ENCODE measurements at places on chromosomes 7 and 10.
A peak's percentile ranks its signal among the peaks of the same experiment; 100 is the strongest.

DNA sequence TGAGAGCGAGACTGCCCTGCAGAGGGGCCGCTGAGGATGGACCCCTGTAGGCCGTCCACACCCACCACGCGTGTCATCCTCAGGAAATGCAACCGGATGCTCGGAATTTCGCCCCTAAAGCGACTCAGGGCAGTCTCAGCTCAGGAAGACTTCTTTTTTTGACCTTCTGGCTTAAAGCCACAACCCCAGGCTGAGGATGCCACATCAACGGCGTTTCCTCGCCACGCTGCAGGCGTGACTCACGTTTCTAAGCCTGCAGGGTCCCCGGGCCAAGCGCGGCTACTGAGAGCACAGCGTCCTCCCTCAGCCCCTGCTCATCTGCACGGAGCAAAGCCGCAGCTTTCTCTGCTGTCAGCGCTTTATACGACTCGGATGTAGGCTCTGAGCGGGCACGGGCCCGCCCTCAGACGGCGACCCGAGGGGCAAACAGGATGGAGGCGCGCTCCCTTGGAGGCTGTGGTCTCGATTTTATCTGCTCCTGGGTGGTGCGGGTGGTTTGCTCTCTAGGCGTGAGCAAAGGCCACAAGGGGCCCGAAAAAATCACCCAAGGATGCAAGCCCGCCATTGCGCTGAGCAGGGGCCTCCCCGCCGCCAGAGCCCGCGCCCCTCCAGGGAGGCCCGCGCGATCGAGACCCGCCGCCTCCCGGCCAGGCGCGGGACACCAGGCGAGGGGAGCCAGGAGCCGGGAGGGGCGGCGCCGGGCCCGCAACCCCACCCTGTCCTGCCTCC, 726 bp upstream of the INSIG1 start:
- peak; percentile 43 for DNase-seq

DNA sequence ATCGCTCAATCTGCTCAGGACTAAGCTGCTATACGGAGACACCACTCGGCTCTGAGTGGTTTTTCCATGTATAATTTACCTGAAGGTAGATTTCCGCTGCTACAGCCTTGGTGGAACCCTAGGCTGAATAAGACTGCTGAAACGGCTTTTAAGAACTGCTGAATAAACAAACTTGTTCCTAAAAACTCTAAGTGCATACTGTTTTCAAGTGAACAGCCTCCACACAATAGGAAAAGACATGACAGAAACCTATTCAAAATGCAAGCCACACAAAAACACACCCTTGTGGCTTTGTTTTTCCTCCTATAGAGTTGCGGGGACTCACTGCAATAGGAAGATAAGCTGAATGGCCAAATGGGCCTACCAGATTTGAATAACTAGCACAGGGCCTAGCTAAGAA, 117.2 kb downstream of the UBE2H start:
- DNase-seq = no peak

DNA sequence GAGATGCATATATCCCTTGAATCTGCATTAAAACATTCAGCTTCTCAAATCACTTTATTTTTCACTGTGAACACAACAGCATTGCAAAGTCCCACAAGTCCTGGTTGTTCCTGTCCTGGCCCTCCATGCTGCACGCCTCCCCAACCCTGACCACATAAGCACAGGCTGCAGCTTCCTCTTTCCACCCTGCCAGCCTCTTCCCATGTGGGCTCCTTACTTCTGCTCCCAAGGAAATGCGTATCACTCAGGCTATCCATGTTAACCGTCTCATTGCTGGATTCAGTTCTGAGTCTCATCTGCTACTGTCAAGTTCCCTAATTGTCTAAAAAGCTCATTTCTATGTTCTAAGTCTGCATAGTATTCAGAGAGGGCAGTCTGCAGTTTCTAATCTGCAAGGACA, 89.7 kb upstream of the ZPBP start:
- DNase-seq = no peak

GRCh38 chr7:92221766-92222165, 23.9 kb downstream of the KRIT1 start:
- DNase-seq = no peak

- DNase-seq = no peak
Measured at GRCh38 chr7:151877911-151878835, 1.3 kb upstream of the PRKAG2 start.

GRCh38 chr7:129163875-129164544, 19.5 kb downstream of the TSPAN33 start:
- DNase-seq = no peak

- no peak for DNase-seq
Measured at GRCh38 chr7:28528899-28529298, 116.6 kb downstream of the CREB5 start.

GRCh38 chr7:38369816-38370493, 96.5 kb upstream of the TARP start:
- no peak for DNase-seq

DNA sequence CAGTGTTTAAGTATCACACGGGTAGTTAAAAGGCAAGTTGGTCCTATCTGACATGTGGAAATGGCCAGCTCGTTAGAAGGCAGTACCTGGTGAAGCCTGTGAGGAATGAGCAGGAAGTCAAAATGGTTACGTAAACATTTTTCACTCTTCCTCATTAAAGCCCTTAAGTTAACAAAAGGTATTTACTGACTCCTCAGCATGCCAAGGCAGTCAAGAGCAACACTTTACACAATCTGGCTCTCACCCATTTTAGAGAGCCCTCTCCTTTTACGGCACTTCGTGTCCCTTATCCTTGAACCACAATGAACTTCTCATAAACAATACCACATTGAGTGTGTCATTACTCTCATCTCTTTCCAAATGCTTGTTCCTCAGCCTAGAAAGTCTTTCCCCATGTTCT, 11.0 kb upstream of the RSBN1L start:
- no peak for DNase-seq

DNA sequence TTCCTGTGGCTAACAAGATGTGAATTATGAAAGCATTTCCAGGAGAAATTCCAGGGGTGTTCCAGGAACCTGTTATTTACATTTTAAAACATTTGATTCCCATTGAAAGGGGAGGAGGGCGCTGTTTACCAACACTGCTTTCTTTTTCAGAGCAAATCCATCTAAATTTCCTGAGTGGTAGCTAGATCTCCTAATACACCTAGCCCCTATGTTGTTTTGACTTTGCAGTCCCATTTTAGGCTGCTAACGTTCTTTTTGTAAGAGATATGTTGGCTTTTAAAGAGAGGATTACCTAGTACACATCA, 130.8 kb downstream of the TCF7L2 start:
- no peak for DNase-seq

DNA sequence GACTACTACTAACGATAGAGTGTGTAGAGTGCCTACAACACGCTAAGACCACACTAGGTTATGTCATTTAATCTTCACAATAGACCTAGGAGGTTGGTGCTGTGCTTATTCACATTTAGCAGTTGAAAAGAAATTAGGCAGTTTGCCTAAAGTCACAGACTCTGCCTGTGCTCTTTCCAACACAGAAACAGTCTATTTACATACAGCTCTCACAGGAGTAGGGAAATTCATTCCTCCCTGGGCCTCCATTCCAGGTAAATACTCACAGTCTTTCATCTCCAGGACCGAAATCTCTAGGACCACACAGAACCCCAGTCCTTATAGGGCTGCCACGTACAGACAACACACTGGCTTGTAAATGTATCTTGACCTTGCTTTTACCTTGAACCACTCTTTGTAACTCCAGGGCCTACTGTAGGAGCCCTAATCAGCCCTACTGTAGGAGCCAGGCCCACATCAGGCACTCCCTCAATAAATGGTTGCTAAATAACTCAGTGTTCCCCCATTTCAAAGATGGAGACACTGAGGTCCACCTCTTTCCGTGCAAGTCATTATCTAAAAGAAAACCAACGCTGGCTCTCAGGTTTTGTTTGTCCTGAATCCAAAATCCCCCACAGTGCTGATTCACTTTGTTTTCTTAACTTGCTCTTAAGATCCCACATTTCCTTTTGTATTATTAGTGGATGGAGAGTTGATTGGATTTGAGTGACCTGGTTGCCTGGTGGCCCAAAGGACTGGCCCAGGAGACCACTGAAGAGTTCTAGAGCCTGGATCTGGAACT, 146.9 kb downstream of the KCNMA1 start:
- no peak for DNase-seq
